ENCODE measurements at places on chromosomes 5 and 9.

- no peak for DNase-seq
These were observed 202.8 kb downstream of the SPOCK1 start for GRCh38 chr5:137296213-137296781.

DNA sequence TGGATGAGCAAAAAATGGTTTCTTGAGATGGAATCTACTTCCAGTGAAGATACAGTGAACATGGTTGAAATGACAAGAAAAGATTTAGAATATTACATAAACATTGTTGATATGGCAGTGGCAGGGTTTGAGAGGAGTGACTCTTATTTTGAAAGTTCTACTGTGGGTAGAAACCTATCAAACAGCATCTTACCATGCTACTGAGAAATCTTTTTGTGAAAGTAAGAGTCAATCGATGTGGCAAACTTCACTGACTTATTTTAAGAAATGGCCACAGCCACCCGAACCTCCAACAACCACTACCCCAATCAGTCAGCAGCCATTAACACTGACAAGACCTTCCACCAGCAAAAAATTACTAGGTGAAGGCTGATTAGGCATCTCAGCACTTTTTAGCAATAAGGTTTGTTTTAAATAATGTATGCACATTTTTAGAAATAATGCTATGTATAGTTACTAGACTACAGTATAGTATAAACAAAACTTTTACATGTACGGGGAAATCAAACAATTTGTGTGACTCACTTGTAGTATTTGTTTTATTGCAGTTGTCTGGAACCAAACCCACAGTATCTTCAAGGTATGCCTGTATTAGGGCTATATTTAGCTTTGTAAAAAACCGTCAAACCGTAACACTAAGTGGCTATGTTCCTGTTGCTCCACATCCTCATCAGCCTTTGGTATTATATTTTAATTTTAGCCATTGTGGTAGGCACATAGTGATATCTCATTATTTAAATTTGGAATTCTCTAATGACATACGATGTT is 30.6 kb upstream of the ADAMTS6 start:
- no peak for DNase-seq

- no peak for DNase-seq
These were observed 11.0 kb upstream of the IRX4 start for GRCh38 chr5:1893754-1894153.

DNA sequence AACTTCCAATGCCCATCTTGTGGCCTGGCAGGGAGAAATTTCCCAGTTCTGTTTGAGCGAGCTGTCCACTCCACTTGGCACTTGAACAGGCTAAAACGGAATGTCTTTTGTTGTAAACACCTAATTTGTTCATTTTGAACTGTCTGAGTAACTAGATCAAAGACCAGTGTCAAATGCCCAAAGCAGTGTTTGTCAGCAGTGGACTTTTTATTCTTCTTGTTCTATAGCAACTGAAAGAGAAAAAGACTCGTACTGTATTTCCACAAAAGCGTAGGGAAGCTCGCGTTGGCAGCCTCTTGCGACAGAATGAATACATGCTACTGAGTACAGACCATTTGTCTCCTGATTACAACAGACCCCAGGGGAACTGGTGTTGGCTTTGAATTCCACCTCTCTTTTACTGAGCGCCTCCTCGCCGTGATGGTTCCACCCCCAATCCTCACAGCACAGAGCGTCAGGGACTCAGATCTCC is 601.8 kb upstream of the ZNF608 start:
- no peak for DNase-seq

DNA sequence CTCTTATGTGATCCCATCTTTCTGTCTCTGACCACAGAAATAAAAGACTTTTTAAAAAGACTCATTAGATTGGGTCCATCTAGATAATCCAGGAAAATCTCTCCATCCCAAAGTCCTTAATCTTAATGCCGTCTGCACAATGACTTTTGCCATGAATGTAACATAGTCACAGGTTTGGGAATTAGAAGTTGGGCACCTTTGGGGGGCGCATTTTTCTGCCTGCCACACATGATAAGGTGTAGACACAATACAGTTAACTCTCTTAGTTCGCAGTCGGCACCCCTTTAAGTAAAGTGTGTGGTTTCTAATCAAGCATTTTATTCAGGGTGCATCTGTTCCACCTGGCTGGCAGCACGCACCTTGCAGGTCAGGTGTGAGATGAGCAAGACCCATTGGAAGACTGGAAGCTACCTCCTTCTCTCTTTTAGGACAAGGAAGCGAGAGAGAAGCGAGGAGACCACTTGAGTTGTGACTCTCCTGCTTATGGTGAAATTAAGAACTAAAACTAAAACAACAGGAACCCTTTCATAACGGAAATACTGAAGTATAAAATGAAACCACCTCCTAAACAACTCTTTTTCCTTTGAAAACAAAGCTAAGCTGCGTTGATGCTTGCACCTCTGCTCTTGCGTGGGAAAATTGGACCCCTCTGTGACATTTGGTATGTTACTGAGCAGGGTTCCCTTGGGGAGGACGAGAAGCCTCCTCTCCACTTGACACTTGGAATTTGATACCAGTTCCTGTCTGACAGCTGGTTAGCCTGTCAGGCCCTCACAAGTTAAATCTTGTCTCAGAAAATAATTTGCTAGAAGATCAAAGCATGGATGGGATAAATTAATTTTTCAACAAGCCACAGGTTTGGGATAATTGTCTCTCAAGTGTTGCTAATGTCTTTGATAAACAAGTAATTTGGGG is 304.6 kb upstream of the DMRT1 start:
- DNase-seq, result no peak

DNA sequence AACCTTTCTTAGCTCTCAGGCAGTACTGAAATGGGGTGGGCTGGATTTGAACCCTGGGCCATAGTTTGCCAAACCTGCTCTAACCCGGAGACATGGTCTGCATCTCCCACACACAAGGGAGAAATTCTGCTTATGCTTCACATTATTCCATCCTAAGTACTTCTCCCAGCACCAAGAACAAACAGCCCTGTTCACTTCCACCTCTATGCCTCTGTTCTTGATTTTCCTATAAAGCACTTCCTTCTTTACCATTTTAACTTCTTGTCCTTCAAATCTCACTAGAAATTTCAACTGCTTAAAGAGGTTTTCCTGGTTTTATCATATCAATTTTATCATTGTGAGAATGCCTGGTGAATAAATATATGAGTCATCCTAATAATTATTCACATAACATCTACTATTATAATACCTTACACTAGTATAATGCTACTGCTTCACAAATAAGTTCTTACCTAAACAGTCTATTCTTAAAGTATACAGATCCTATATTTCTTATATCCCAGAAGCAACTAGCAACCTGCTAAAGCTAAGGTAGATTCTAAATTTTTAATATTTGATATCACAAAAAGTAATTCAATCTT is 12.7 kb downstream of the FEM1C start:
- DNase-seq, result no peak

GRCh38 chr5:68458416-68459021 is 243.0 kb downstream of the PIK3R1 start:
- DNase-seq, result no peak

- DNase-seq, result no peak
These were observed 29.6 kb downstream of the MLLT3 start for GRCh38 chr9:20592673-20593072.

- no peak for DNase-seq
These were observed 197.4 kb upstream of the ISL1 start for GRCh38 chr5:51185850-51186329.

DNA sequence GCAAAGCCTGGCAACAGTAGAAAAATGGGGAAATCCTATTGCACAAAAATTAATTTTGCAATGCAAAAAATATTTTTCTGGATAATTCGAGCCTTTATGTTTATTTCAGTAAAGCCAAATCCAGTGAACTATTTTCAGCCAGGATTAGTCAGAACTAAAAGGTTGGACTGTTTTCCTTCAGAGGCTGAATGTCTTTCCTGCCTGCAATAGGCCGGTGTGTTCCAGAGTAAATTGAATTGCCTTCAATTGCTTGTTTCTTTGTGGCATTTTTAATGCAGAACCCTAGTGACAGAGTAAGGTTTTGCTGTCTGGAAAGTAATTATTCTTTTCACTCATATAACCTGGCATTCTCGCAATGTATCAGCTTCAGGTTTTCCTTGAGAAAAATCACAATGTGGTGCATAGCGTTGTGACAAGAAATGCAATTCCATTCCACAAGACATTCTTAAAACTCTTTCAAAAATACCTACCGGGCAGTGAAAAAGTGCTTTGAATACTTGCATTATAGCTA is 183.7 kb downstream of the GLIS3 start:
- DNase-seq, result no peak

DNA sequence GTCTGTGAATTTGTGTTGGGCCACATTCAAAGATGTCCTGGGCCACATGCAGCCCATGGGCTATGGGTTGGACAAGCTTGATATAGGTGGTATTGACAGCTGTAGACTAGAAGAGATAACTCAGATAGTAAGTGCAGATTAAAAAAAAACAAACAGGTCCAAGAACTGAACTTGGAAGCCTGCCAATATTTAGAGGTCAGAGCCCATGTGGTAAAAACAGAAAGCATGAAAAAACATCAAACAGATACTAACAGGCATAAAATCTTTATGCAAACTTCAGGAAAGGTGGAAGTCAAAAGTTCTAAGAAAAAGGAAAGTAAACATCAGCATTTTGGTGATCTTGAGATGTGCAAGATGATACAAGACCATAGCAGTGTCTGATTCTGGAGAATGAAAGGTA is 155.1 kb upstream of the NR4A3 start:
- DNase-seq, result no peak

- no peak for DNase-seq
These were observed 147.3 kb downstream of the OSTF1 start for GRCh38 chr9:75235632-75236031.

- DNase-seq, result no peak
These were observed 17.3 kb downstream of the ADGRD2 start for GRCh38 chr9:124467410-124468060.

DNA sequence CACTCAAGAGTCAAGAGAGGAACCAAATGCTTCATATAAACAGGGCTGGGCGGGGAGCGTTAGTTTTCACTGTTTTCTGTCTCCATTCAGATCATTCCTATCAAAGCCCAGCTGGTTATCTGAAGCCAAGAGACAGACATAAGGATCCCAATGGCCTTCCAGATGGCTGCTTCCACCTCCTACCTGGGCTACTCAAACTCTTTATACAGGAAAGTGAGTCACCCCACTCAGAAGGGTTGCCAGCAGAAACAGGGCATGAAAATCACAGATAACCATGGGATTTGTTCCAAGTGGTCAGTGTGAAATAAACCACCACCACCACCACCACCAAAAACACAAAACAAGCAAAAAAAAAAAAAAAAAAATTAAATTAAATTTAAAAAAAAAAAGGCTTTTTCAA is 5.5 kb downstream of the PRSS3 start:
- no peak for DNase-seq

GRCh38 chr5:57900381-57900944 is 417.9 kb upstream of the ACTBL2 start:
- DNase-seq, result no peak

- no peak for DNase-seq
These were observed 147.4 kb downstream of the ESM1 start for GRCh38 chr5:54837981-54838380.

- DNase-seq, result no peak
These were observed 510.0 kb downstream of the GADD45G start for GRCh38 chr9:90114641-90115425.

DNA sequence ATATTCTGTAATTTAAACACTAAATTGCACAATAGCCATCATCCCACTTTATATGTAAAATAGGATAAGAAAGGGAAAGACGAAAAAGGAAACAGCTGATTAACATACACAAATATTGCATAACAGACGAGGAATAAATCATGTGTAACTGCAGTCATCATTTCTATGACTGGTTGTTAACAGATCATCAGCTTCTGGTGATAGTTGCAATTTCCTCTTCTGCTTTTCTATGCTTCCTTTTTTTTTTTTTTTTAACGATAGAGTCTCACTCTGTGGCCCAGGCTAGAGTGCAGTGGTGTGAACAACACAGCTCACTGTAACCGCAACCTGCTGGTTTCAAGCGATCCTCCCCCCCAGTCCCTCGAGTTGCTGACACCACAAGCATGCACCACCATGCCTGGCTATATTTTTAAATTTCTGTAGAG is 22.5 kb upstream of the JAKMIP2 start:
- DNase-seq, result no peak

DNA sequence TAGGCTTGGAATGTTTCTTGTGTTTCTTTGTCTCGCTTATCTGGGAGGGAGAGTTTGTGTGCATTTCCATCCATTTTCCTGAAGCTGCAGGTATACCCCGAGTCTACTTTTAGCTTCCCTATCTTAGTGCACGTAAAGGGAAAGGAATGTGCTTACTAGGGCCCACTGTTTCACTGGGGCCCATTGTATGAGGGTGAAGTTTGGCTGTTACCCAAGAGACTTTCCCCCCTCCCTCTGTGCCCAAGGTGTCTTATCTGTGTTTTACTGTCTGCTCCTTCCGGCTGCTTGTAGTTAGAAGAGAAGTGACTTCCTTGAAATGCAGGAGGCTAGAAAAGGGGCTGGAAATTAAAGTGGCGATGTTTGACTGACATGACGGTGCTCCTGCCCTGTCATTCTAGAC is 12.1 kb upstream of the BTNL3 start:
- no peak for DNase-seq

GRCh38 chr5:142095035-142095434 is 13.5 kb upstream of the NDFIP1 start:
- no peak for DNase-seq

DNA sequence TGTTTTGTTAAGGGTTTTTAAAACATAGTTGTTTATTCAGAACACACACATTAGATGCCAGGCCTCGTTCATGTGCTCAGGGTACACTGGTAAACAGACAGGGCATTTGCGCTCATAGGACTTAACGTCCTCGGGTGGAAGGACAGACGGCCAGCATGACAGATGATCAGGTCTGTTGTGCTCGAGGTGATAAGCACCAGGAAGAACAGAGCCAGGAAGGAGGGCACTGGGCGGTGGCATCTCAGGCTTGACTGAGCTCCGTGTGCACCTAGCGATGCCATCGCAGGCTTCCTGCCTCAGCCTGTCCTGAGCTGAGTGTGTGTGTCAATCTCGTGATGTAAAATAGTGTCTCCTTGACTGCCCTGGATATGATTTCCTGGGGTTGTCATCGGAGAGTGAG is 96.5 kb downstream of the EHMT1 start:
- no peak for DNase-seq

DNA sequence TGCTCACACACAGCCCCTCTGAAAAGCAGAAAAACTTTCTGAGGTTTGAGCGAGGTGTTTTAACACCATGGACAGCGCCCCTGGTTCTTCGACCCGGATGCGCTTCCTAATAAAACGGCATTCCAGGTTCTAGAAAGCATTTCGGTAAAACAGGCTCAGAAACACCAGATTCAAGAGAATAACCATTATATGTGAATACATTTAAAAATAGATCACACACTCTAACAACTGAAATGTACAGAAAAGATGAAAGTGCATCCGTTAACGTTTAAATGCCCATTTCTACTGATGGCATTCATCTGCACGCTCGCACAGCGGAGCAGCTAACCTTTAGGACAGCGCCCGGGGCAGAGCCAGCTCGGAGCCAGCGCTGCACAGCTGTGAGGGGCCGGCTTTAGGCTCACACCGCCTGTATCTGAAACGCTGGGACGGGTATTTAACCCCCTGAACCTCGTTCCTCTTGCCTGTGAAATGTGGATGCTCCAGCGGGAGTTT is 26.3 kb upstream of the TENT4A start:
- DNase-seq, result no peak
